ENCODE measurements at places on chromosomes 3 and 15. TPM values are rescaled to one million over a fixed set of nuclear protein-coding genes. Genes with fewer than 3 reads are reported as not detected.

Gene UBA7
- total RNA-seq, result 162 TPM

Gene IL17RC
- 34.0 TPM for total RNA-seq

Gene TRH
- not detected for total RNA-seq

Gene MAP2K1
- 23.1 TPM for total RNA-seq

Gene GABRB3
- 8.3 TPM for total RNA-seq

Gene GATA2
- total RNA-seq, result 57.8 TPM

Gene VILL
- 46.4 TPM for total RNA-seq

Gene ADAMTS17
- total RNA-seq, result 10.6 TPM

Gene SCN11A
- total RNA-seq, result 34.5 TPM

Gene CD96
- total RNA-seq, result 45.9 TPM

Gene PARP14
- total RNA-seq, result 51.3 TPM

Gene ASB7
- 12.0 TPM for total RNA-seq

Gene TMEM158
- 6.5 TPM for total RNA-seq

Gene FHIT
- 26.0 TPM for total RNA-seq

Gene C3orf70
- total RNA-seq, result 19.0 TPM

Gene IGDCC3
- total RNA-seq, result 1.6 TPM

Gene EXOG
- 26.1 TPM for total RNA-seq

Gene SNURF
- total RNA-seq, result 19.1 TPM

Gene TMC3
- 1.4 TPM for total RNA-seq

Gene NEK11
- total RNA-seq, result 10.2 TPM

Gene KNG1
- total RNA-seq, result not detected

Gene FES
- 36.2 TPM for total RNA-seq

Gene UPK1B
- 110 TPM for total RNA-seq

Data from ureter (tissue), 1 donor.